ENCODE measurements at places on chromosomes 12 and 14.
A peak's percentile ranks its signal among the peaks of the same experiment; 100 is the strongest.

- DNase-seq: peak; percentile 61
These were observed 272.8 kb downstream of the AKAP6 start for GRCh38 chr14:32601906-32602305.

DNA sequence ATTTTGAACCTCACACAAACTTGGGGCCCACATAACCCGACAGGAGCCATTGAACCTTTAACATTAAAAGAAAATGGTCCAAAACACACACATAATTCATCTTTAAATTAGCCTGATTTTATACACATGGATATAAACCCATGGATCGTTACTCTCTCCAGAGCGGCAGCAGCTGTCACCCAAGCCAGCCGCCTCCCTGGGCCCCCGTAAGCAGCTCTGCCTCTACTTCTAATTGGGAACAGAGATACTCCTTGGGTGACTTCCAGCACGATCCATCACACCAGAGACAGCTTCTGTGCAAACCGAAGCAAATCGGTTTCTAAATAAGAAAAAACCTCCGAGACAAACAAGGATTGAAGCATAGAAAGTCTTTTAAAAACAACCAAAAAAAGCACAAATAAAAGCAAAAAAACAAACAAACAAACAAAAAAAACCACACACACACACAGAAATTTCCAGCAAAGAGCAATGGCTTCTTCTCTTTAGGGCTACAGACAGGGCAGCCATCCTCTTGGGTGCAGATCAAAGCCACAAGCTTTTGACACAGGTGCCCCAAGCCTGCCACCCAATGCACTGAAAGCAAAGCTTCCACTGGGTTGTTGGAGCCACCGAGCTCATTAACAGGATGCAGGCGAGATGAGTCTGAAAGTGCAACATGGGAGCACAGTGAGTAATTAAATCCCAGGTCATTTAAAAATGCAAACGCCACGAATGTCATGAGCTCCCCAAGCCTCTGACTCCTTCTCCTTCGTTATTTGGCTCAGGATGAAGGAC, 156.9 kb downstream of the DPF3 start:
- peak; percentile 83 for DNase-seq

GRCh38 chr14:46018846-46019420, 632.6 kb downstream of the RPL10L start:
- DNase-seq: no peak

GRCh38 chr12:115118177-115118724, 434.3 kb upstream of the TBX3 start:
- no peak for DNase-seq

DNA sequence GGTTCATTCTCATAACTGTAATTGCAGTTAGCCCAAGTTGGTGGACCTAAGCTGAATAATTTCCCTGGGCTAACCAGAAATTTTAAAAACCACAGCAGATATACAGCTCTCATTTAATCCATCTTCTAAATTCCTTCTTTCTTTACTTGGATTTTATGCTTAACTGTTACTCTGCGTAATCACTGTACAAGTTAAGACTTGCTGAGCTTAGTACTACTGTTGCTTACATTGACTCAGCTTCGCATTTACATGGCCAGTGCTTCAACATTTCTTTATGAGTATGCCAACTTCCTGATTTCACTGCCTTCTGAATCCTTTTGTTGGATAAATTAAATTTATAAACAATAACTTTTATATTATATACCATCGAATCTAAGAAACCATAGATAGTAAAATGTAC, 147.4 kb downstream of the SLC38A4 start:
- DNase-seq: no peak

DNA sequence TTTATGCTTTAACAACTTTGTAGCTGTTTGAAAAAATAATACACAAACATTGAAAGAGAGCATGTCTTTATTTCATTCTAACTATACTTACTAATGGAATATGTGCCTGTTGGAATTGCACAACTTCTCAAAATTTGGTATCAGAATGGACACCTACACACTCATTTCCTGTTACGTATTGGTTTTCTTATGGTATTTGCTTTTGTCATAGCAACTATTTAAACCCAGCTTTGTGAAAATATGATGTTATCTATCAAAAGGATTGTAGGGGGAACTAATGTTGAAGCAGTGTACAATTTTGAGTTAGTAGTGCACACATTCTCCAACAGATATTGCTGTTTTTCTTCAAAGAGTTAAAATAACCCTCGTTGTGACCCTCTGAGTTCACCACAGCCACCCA, 52.6 kb downstream of the RBMS2 start:
- DNase-seq: peak; percentile 30

DNA sequence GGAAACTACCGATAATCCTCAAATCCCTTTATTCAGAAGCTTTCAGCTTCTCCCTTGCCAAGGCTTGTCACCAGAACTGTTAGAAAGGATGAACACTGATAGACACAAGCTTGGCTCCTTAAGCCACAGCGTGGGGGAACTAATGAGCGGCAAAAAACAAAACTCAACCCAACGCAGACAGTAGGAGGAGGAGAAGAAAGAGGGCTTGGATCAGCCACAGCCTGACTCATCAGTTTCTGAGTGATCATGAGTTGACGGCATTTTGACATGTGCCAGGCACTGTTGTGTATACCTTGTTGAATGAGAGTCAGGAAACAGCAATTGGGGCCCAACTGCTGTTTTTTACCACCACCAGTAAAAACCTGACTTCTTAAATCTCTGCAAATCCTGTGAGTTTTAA, 23.7 kb downstream of the PLXNC1 start:
- peak; percentile 66 for DNase-seq

GRCh38 chr12:69225251-69225910, 14.0 kb upstream of the CPSF6 start:
- DNase-seq: no peak

GRCh38 chr14:94051115-94051514, 25.0 kb downstream of the OTUB2 start:
- no peak for DNase-seq

DNA sequence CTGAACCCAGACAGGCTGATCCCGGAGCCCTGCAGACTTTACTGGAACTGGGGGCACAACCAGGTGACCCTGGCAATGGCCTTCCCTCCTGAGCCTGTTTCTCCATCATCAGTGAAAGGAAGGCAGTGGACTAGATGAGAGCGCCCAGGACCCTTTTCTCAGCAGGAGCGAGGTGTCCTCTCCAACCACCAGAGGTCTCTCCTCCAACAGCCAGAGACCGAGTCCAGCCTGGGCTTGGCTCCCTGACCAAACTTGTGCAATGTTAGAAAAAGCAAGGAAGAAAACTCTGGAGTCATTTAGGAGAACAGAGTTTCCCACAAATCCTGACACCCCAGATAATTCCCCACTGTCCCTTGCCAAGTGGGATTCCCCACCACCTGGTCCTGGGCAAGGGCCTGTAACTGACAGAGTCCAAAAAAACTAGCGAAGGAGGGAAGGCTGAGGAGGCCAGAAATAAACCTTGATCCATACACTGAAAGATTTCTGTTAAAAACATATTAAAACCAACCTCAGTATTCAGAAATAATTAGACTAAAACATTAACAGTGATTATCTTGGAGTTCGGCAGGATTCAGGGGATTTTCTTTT, 9.0 kb downstream of the RPS6KL1 start:
- peak; percentile 68 for DNase-seq

- DNase-seq: peak; percentile 1
These were observed 612.0 kb downstream of the FLRT2 start for GRCh38 chr14:86141966-86142365.

DNA sequence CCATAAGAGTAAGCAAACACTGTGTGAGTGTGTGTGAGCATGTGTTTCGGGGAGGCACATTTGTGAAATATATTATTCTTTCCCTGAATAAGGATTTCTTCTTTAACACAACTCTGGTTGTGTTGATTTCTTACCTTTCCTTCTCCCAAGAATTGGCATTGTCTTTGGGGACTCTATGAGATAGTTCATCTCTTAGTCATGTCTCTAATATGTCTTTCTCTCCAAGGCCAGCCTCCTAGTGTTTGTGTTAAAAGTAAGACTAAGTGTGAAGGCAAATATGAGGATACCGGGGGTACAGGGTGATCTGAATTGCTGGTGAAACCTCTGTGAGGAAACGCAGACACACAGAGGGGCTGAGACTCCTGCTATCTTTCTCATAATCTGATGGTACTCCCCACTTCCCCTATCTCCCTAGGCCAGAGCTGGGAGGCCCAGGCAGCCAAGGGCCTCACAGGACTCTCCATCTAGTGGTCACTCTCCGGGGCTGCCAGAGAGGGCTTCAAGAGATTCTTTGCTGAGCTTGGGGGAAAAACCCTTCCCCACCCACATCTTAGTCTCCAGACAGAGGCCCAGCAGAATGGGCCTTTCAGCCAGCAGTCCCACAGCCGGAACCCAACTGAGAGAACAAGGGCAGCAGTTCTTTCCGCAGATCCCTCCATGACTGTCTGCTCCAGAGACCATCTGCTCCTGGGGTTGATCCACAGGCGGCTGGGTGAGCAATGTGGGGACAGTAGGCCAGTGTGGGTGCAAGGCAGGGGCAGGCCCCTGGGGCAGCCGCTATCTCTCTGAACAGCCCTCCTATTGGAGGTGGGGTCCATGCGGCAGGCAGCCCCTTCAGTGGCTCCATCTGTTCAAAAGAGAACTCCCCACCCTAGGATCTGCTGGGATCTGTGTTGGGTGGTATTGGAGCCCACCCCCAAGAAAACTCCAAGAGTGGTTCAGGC, 5.8 kb upstream of the HOXC12 start:
- DNase-seq: no peak

Data from fibroblast of skin of right quadriceps (primary cell).